ENCODE measurements at places on chromosomes 6 and 20. TPM values are rescaled to one million over a fixed set of nuclear protein-coding genes. Genes with fewer than 3 reads are reported as not detected.

DNA sequence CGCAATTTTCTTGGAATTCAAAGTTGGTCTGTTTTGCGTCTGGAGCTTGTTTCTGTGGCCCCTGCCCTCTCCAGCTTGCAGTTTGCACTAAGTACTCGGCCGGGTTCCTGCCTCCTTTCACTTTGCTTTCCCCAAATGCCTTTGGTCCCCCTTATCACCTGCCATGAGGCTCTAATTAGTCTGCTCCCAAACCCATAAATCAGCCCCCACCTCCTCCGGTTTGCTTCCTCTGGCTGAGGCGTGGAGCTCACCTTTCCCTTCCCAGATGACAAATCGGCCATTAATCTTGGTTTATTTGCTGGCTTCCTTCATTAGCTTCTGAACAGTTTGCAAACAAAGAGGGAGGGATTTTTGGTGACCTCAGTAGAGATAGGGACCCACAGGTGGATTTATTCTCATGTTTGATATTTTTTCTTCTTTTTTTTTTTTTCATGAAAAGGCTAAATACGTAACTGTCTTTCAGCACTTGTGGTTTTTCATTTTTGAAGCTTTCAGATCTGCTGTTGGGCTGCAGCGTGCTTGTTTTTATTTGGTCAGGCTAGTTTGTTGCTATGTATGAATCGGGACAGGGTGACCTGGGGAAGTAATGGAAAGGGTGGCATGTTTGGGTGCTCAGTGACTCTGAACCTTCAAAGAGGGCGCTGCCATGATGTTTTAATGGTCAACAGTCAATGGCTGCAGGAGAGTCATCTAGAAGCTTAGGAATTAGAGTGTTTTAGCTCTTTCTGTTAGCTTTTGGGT is 121.7 kb upstream of the JAG1 start:
- no peaks in the 10 kb centered on the region for H3K4me1 ChIP-seq
- no peaks in the 10 kb centered on the region for H3K27me3 ChIP-seq
- H3K36me3 ChIP-seq = no peaks in the 10 kb centered on the region
- H3K27ac ChIP-seq = no peak overlapping the region
- DNase-seq = no peak

GRCh38 chr6:30657454-30657853 is 10.5 kb downstream of the C6orf136 start:
- H3K4me3 ChIP-seq = no peak overlapping the region
- no peak for DNase-seq
- H3K4me1 ChIP-seq = no peaks in the 10 kb centered on the region

GRCh38 chr20:2421247-2421646 is 40.5 kb downstream of the TGM6 start:
- H3K36me3 ChIP-seq = no peaks in the 10 kb centered on the region
- H3K27ac ChIP-seq = no peak overlapping the region
- no peak for DNase-seq
- peaks cover 3% of the 10 kb centered on the region for H3K27me3 ChIP-seq
- no peak overlapping the region for H3K4me3 ChIP-seq

DNA sequence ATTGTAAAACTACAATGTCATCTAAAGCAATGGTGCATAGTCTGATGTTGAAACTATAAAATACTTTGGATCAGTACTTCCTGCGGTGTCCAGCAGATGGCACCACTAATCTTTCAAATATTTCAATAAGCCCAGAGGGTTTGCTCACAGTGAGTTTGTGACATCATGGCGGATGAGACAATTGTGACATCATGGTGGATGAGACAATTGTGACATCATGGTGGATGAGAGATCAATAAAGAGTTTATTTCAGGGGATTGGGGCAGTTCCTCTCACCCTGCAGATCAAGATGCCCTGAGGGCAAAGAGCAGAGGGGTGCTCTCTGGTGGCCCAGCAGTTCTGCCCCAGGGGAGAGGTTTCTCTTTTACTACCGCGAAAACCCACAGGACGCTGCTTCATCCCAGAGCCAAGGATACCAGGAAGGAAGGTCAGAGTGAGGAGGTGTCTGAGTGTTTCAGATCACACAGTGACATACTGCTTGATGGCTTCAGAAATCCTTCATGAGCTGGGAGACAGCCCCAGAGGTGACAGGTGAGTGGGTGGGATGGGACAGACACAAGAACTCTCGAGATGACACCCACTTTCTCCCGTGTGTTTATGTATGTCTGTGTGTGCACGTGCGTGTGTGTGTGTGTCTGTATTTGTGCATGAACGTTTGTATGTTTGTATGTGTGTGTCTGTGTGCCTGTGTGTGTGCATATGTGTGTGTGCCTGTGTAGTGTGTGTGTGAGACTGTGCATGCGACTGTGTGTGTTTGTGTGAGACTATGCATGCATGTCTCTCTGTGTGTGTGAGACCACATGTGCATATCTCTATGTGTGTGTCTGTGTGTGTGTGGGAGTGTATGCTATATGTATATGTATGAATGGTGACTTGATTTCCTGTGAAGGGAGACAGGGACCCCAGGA is 7.3 kb upstream of the ULBP2 start:
- H3K27me3 ChIP-seq = peaks cover 62% of the 10 kb centered on the region
- no peak overlapping the region for H3K27ac ChIP-seq
- H3K4me3 ChIP-seq = no peak overlapping the region
- no peaks in the 10 kb centered on the region for H3K36me3 ChIP-seq

DNA sequence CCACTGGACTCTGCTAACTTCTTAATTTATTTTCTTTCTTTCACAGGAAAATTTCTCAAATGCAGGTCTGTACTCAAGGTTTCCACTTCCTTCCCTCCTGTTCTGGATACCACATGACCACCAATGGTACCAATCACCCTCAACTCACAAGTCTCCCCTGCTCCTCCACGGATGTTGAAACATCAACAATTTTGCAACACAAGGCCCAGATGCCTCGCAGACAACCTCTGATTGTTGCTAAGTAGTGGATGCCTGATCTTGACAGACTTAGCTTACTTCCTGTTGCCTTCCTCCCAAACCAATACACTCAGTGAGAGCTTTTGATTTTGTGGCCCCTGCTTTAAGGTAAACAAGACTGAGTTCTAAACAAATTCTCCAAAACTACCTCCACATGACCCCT is 146.6 kb downstream of the FRK start:
- H3K36me3 ChIP-seq = no peaks in the 10 kb centered on the region
- no peaks in the 10 kb centered on the region for H3K27me3 ChIP-seq
- no peak overlapping the region for H3K27ac ChIP-seq

- no peak overlapping the region for H3K27ac ChIP-seq
- DNase-seq = no peak
- H3K36me3 ChIP-seq = no peaks in the 10 kb centered on the region
- no peaks in the 10 kb centered on the region for H3K27me3 ChIP-seq
- H3K4me3 ChIP-seq = no peak overlapping the region
Measured at GRCh38 chr6:91094806-91095475, 508.1 kb upstream of the MAP3K7 start.

DNA sequence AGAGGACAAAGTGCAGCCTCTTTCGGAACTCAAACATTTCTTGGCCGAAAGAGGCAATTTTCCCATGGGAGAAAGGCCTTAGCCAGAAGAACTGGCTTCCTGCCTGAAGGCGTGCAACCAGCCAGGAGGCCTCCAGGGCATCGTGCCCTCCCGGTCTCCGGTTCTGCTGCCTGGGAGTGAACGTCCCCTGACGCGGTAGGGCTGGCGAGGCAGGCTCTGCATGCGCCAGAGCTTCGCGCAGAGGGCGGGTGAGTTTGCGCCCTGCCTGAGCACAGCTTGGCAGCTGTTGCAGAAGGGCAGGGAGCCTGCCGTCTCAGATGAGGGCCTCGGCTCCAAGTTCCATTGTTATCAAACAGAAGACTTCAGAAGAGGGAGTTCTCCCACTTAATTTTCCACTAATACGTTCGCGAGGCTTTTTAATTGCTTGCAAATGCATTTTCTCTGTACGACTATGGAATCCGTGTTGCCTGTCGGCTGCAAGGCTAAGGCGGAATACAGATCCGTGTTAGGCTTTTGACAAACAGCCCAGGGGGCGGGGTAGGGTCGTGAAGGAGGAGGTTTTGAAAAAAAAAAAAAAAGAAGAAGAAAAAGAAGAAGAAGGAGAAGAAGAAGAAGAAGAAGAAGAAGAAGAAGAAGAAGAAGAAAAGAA is 5.5 kb upstream of the TFAP2D start:
- no peaks in the 10 kb centered on the region for H3K36me3 ChIP-seq
- no peak overlapping the region for H3K27ac ChIP-seq

DNA sequence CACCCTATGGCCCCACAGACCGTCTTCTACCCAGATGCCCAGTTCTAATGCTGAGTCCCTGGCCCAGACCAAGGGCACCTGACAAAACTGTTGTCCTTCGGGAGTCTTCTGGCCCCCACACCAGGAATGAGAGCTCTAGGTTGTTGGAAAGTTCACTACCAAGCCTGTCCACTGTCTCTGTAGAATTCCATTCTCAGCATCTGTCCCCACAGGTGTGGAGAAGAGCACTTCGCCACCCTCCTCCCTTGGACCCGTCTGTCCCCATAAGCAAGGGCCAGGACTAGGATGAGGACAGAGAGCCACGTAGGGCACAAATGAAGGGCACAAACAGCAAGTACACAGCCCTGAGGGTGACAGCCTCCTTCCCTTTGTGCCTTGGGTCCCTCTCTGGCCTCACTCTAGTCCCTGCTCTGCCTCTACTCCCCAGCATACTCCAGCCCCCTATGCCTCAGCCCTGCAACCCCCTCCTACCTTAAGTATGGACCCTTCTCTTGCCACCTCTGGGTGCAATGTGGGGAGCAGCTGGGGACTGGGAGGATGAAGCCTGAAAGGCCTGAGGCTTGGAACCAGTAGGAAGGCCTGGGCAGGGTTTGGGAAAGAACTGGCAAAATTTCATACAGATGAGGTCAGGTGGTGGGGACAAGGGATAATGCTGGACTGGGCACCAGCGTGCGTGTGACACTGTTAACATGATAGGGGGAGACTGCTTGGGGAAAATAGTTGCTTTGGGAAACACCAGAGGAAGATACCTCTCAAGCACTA is 4.3 kb downstream of the LZTS3 start:
- DNase-seq = no peak
- peaks cover 66% of the 10 kb centered on the region for H3K27me3 ChIP-seq
- peaks cover 29% of the 10 kb centered on the region for H3K4me1 ChIP-seq
- no peak overlapping the region for H3K4me3 ChIP-seq
- H3K27ac ChIP-seq = no peak overlapping the region
- no peaks in the 10 kb centered on the region for H3K36me3 ChIP-seq

GRCh38 chr6:11714798-11715285 is 63.8 kb downstream of the ADTRP start:
- peak overlapping the region; percentile 73 for H3K27ac ChIP-seq
- no peak overlapping the region for H3K4me3 ChIP-seq
- no peaks in the 10 kb centered on the region for H3K27me3 ChIP-seq
- no peak for DNase-seq

DNA sequence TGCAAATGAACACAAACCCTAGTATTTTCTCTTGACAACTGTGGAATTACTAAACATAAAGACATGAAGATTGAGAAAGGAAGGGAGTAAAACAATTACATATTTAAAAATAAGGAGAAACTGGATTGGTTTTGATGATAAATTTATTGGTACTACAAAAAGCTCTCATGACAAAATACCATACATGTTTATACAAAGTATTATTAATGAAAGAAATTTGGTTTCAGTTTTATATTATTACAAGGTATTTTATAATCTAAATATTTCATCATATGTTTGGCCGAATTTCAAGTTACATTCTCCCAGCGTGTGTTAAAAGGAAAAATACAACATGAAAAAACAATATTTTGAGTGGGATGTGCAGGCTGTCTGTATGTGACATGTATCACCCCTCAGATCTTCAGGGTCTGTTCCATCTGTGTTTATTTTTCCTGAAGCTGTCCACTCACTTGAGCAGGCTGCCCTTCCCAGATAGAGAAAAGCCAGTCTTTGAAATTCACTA is 568.4 kb downstream of the NKAIN2 start:
- no peaks in the 10 kb centered on the region for H3K4me1 ChIP-seq
- H3K27me3 ChIP-seq = no peaks in the 10 kb centered on the region
- no peaks in the 10 kb centered on the region for H3K36me3 ChIP-seq
- no peak overlapping the region for H3K4me3 ChIP-seq
- no peak overlapping the region for H3K27ac ChIP-seq
- no peak for DNase-seq

GRCh38 chr6:152685819-152686218 is 11.9 kb upstream of the MYCT1 start:
- no peaks in the 10 kb centered on the region for H3K4me1 ChIP-seq
- H3K27ac ChIP-seq = no peak overlapping the region
- no peak for DNase-seq
- no peak overlapping the region for H3K4me3 ChIP-seq

GRCh38 chr6:107564589-107564951 is 74.7 kb downstream of the SOBP start:
- no peaks in the 10 kb centered on the region for H3K36me3 ChIP-seq
- no peaks in the 10 kb centered on the region for H3K4me1 ChIP-seq
- peaks cover 7% of the 10 kb centered on the region for H3K27me3 ChIP-seq
- no peak overlapping the region for H3K27ac ChIP-seq
- H3K4me3 ChIP-seq = no peak overlapping the region

GRCh38 chr6:72151742-72152141 is 265.4 kb downstream of the RIMS1 start:
- no peak overlapping the region for H3K27ac ChIP-seq
- no peak overlapping the region for H3K4me3 ChIP-seq
- no peaks in the 10 kb centered on the region for H3K27me3 ChIP-seq
- no peaks in the 10 kb centered on the region for H3K36me3 ChIP-seq
- no peak for DNase-seq
- no peaks in the 10 kb centered on the region for H3K4me1 ChIP-seq

DNA sequence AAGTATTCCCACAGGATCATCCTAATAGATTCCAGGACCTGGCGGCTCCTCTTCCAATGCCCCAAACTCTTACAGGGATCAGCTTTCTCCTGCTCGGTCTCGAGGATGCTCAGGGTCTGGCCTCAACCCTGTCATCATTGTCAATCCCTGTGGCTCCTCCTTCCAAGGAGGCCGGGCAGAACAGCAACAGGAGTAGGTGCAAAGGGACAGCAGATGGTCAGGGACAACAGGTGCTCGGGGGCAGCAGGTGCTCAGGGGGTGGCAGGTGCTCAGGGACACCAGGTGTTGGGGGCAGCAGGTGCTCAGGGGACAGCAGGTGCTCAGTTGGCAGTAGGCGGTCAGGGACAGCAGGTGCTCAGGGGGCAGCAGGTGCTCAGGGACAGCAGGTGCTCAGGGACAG is 84.8 kb downstream of the TTLL2 start:
- H3K4me3 ChIP-seq = no peak overlapping the region
- H3K36me3 ChIP-seq = no peaks in the 10 kb centered on the region
- no peak for DNase-seq
- no peaks in the 10 kb centered on the region for H3K4me1 ChIP-seq
- H3K27ac ChIP-seq = no peak overlapping the region

DNA sequence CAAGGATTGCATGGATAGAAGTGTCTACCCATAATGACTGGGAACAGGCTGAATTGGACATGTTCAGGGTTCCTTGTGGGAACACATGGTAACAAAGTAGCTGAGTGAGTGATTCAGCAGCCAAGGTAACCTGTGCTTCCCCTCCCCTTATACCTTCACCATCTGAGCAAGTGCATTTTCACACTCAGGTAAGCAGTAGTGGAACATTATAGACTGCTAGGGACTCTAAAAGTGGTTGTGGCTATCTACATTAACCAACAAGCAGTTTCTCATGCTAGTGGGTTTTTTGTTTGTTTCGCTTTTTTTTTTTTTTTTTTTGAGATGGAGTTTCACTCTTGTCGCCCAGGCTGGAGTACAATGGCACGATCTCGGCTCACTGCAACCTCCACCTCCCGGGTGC is 41.4 kb downstream of the KIZ start:
- H3K27me3 ChIP-seq = no peaks in the 10 kb centered on the region
- no peak for DNase-seq
- H3K4me1 ChIP-seq = no peaks in the 10 kb centered on the region
- peaks cover 9% of the 10 kb centered on the region for H3K36me3 ChIP-seq

The ESR1 gene
- 5.9 TPM for total RNA-seq

The RRAGD gene
- 4.9 TPM for total RNA-seq

The CST4 gene
- total RNA-seq = not detected

The OTOR gene
- total RNA-seq = not detected

The MACROD2 gene
- total RNA-seq = 1.3 TPM

The C20orf144 gene
- 0.16 TPM for total RNA-seq

The TMC2 gene
- total RNA-seq = not detected

The NNAT gene
- not detected for total RNA-seq

The RAD21L1 gene
- total RNA-seq = 0.73 TPM

The SIRPD gene
- not detected for total RNA-seq

All from T-cell (primary cell).